ENCODE measurements at places on chromosomes 5 and 9.

DNA sequence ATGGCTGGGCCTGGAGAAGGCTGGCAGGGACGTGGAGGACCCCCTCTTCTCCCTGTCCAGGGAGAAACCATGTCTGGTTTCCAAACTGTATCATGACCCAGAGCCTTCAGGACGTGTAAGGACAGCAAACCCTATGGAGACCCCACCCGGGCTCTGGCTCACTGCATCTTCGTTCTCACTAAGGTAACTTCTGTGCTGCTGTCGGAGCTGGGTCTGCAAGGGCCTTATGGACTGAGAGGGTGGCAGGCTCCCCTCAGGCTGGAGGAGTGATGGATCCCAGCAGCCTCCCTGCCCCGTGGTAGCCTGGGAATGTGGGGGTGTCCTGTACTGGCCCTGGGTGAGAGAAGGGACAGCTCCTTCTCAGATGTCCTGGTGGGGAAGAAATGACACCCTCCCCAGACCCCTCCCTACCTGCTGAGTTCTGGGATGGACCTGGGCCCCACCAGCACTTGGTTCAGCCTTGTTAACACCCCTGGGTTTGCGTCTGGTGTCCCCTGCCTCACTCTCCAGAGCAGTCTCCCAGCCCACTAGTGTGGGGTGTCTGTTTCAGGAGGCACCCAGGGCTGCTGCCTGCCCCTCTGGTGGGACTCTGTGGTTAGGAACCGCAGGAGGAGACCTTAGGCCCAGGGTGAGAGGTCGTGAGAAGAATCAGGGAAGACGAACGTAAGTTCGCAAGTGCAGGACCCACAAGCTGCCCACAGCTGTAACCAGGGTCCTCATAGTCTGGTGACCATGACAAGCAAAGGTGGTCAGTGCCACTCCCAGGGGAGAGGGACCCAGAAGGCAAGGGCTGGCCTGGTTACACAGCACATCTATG is 6.6 kb downstream of the SPATA31E1 start:
- no peak for DNase-seq

- no peak for DNase-seq
Observed at GRCh38 chr5:143186623-143187022, 216.9 kb downstream of the NR3C1 start.

DNA sequence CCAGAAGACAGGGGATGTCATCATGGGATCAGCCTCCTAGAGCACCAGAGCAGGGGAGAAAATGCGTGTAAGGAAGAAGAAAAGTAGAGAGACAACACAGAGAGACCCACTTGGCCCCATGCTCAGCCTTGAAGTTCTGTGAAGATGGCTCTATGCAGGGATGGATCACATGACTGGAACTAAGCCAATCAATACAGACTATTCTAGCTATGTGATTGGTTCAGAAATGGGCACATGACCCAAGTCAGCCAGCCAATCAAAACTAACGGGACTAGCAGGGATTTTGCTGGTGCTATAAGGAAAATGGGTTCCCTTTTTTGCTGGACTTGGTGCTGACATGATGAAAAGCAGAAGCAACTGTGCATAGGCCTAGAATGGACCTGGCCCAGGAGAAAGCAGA is 173.0 kb upstream of the TBC1D2 start:
- DNase-seq: no peak

DNA sequence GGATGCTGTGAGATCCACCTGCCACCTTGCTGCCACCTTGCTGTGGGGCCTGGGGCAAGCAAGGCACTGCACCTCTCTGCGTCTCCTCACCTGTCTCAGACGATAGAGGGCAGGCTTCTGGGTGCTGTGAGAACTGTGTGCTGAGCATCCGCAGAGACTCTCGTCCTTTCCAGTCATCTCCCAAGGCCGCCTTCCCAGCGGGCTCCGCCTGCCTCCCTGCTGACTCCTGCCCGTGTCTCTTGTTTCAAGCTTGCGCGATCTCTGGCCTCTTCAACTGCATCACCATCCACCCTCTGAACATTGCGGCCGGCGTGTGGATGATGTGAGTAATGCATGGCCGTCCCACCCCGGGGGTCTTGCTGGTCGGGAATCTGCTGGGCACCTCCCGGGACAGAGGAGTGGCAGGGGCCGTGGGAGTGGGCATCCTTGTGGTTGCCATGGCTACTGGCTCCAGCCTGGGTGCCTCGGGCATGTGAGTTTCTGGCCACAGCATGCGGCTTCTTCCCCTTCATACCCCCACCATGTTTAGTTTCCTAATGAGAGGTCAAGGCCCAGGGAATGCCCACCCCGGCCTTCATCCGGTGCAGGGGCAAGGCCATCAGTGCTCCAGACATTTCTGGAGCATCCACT is 3.6 kb downstream of the CACFD1 start:
- DNase-seq: no peak

GRCh38 chr5:43572357-43572756 is 15.5 kb upstream of the PAIP1 start:
- no peak for DNase-seq

GRCh38 chr9:89666364-89666763 is 61.6 kb downstream of the GADD45G start:
- DNase-seq: no peak

GRCh38 chr5:155884041-155884440 is 442.9 kb upstream of the SGCD start:
- DNase-seq: no peak

DNA sequence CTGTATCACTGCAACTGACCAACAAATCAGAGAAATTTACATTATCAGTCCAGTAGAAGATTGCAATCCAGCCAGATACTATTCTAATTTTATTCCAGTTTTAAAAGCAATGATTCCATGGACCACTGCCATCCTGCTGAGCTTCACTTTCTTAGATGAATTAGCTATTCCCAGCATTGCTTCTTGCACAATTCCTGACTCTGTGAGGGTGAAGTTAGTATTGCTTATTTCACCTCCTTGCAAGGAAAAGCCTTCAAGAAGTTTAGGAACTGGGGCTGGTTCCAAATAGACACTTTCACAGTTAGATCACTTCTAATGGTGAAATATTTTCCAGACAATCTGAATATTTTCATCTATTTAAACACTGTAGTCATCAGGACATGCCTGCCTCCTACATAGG is 338.6 kb upstream of the TNC start:
- no peak for DNase-seq

GRCh38 chr9:89710697-89711096 is 105.9 kb downstream of the GADD45G start:
- DNase-seq: no peak

- DNase-seq: no peak
Observed at GRCh38 chr5:139171779-139172404, 26.3 kb downstream of the SIL1 start.

GRCh38 chr9:93815677-93816076 is 139.5 kb downstream of the BARX1 start:
- no peak for DNase-seq

DNA sequence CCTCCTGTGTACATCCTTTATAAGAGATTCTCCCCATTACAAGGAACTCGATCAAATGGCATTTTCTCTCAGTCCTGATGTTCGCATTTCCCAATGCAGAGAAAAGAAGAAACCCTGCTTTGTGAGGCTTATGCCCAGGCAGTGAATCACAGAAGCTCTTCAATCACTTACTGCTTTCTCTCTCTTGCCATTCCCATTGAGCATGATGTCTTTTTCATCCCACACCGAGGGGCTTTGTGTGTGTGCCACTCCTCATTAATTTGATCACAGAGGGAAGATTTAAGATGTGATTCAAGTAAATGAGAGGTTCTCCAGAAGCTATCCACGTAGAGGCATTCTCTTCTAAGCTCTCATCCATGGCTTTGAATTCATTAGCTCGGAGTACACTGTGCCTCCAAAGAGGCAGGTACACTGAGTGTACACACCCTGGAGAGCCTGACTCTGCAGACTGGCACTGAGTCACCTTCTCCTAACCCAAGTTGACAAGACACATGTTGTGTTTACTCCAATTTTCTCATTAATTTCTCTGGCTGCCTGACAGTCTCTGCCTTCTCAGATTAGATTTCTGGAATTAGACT is 45.4 kb downstream of the MFAP3 start:
- DNase-seq: no peak

DNA sequence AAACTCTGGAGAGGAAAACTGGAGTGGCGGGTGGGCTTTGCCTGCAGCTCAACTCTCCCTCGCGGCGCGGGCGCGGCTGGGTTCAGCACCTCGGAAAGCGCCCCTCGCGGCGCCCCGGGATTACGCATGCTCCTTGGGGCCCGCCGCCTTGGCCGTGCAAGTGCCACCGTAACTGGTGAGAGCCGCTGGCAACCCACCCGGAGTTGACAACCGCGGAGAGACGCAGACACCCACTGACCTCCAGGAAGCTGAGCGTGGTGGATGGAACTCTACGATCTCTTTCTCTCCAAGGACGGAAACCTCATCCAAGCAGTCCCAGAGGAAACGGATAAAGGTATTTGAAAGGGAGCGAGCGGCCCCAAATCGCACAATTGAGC is 194 bp upstream of the RXFP3 start:
- no peak for DNase-seq

GRCh38 chr5:98365126-98365525 is 408.3 kb upstream of the RGMB start:
- no peak for DNase-seq

- no peak for DNase-seq
Observed at GRCh38 chr9:18473652-18474279, at the start of gene ADAMTSL1. TSS of gene ADAMTSL1 (plus strand) at chr9:18474153. CDS start at chr9:18474233, 80 bp downstream.

- DNase-seq: no peak
Observed at GRCh38 chr5:103620851-103621547, 58.4 kb upstream of the NUDT12 start.

DNA sequence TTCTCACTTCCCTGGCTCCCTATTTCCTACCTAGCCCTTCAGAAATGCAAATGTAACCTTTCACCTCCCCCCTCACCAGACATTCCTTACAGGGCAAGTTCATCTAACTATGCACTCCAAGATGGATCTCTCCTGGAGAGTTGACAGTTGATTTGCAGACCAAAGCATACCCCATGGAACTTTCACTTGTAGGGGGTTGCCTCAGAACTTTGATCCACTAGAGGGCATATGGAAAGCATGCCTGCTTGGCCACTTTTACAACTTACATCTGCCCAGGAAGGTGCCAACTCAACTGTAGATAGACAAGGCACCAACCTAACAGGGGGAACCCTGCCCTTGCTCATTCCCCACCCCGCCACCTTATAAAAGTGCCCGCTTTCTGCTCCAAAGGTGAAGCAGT is 187.8 kb downstream of the NXNL2 start:
- no peak for DNase-seq

GRCh38 chr9:133998915-133999595 is 6.9 kb upstream of the VAV2 start:
- DNase-seq: no peak

GRCh38 chr9:127971357-127972235 is 9.2 kb downstream of the EEIG1 start:
- DNase-seq: no peak

DNA sequence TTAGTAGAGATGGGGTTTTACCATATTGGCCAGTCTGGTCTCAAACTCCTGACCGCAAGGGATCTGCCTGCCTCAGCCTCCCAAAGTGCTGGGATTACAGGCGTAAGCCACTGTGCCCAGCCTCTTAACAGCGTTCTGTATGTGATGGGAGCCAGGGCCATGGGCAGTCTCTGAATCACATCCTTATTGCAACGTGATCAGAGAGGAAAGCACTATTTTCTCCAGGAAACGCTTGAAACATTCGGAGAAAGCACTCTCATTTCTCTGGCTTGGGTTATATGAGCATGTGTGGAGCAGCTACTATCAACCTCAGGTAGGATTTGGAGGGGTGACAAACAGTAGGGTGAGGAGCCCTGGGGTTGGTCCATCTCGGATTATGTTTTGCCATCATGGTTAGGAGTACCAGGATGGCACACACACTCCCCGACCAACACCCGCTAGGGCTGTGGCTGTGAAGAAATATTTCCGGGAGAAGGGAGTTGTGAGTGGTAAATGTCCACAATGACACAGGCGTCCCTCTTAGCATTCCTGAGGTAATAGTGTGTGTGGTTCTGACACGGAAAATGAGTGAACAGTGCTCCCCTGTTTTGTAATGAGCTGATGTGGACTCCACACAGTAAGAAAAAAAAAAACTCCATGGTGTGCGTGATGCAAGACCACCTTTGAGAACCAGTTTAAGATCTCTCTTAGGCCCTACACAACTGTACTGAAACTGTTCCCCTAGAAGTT is 406.2 kb upstream of the ZNF608 start:
- no peak for DNase-seq

- no peak for DNase-seq
Observed at GRCh38 chr9:2934241-2934650, 90.4 kb upstream of the PUM3 start.

DNA sequence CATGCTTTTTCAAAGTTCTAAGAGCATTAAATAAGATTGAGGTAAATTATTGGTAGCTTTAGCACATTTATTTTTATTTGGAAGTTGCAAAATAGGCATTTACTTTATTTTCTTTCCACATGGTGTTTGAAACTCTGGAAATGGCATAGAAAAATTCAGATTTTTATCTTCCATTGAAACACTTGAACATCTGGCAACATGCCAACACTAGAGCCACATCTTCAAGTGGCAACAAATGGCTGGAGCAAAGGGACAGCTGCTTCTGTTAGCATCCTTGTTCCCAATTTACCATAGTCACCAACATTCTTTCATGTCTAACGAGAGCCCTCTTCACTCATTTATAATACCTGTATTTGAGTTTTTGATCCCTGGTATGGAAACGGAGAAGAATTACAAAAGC is 539.9 kb downstream of the ZNF608 start:
- no peak for DNase-seq

GRCh38 chr5:74107899-74108298 is 481.9 kb downstream of the ARHGEF28 start:
- DNase-seq: no peak

DNA sequence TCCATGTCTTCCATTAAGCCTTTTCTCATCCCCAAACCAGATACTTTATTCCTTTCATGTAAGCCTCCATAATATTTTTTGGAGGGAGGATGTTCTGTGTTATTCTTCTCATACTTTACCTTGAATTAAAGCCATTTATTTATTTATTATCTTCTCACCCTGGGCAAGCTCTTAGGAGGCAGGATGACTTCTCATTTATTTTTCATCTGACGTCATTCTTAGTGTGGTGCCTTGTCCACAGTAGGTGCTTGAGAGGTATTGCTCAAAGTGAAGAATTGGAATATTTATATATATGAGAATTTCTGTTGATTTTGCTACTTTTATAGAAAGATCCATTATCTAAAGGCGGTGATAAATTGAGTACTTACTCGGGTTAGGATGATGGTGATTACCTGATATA is 458.3 kb upstream of the ACTBL2 start:
- DNase-seq: no peak

- no peak for DNase-seq
Observed at GRCh38 chr9:111149018-111149759, 110.9 kb upstream of the LPAR1 start.

GRCh38 chr5:73376618-73377170 is 71.9 kb downstream of the FOXD1 start:
- DNase-seq: no peak

- DNase-seq: no peak
Observed at GRCh38 chr9:117555964-117556629, 141.2 kb upstream of the ASTN2 start.

GRCh38 chr5:90747175-90747574 is 188.6 kb downstream of the ADGRV1 start:
- no peak for DNase-seq

Measured in CD4-positive, alpha-beta T cell treated with Interleukin-15 for 1 hour (primary cell).